Left lobe of liver (tissue), 2 donors: ENCODE measurements at places on chromosomes 6 and 20.

GRCh38 chr20:40294175-40294574 is 394.9 kb downstream of the MAFB start:
- DNase-seq = no peak

DNA sequence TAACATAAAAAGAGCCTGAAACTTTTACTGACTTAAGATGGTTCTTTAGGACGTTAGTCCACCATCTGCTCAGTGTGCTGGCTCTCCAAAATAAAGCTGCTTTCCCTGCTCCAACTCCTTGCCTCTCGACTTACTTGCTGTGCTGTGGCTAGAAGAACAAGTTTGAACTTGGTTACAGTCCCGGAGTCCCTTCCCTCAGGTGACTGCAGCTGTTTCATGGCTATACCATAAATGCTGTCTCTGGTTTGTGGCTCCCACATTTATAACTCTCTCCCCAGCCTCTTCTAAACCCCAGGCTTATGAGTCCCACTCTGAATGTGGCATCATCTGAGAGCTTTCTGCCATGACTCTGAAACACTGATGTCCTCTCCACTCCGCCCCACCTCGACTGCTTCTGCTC is 306.4 kb upstream of the PRND start:
- DNase-seq = no peak

DNA sequence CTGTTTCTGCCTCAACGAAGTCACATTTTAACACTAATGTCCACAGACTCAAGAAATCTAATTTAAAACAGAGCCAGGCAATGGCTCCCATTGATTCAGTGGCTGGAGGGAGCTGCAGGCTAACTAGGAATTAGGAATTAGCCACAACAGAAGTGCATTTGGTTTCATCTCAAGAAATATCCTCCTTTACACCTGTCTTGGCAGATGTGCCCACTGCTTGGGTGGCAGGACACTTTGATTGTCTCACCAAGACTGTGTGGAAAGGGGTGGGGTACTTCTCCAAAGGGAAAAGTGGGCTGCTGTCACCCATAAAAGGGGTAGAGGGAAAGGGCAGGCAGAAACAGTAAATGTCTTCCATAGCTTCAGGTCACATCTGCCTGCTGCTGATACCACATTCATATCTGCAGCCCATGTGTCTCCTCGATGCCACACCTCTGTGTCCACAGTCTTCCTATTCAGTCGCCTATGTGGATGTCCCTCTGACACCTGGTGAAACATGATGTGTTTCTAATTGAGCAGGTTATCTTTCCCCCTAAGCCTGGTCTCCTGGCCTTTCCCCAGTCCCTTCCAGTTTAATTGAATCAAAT is 10.9 kb upstream of the OSER1 start:
- no peak for DNase-seq

DNA sequence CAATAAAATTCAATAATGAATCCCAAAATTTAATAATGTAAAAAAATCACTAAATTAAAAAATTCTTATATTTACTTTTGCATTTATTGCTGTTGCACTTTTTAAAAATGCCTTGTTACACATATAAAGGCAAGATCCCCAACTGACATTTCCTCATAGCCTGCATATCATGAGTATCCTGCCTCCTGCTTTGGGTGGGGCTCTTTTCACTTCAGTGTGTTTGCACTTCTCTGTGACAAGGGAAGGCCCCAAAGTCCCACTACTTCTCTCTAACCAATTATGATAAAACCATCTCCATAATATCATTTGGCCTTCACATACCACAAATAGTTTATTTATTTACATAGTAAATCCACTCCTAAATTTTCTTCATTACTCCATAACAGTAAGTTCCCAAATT is 446.1 kb upstream of the MARCKS start:
- no peak for DNase-seq

DNA sequence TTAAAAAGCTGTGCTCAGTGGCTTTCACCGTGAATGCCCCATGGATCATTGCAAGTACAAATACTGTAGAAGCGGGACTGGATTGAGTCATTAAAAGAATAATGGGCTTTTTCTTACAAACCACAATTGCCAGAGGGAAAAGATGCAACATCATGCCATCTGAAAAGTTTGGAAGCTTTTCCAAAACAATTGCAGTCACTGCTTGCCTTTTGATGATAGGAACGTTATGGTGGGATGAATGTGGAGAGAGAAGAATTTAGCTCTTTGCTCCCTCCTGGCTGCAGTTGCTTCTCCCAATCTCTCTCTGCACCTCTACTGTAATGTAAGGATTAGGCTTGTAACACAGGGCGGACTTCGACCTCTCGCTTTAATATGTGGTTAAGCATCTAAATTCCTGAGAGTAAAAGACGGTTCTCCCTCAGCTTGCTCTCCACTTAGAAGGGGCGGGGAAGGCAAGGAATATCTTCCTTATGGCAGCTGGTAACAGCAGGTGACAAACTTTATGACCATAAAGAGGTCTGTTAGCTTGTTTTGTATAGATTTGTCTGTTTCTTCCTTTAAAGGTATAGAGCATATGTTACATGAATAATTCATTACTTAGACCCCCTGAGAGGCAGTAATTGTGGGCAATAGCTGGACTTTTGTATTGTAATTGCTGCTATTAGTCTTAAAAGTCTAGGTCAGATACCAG is 376.1 kb downstream of the UTRN start:
- DNase-seq = no peak

GRCh38 chr6:36491378-36491965 is 48.7 kb downstream of the KCTD20 start:
- no peak for DNase-seq

GRCh38 chr20:9616833-9617461 is 102.6 kb downstream of the LAMP5 start:
- DNase-seq = no peak

DNA sequence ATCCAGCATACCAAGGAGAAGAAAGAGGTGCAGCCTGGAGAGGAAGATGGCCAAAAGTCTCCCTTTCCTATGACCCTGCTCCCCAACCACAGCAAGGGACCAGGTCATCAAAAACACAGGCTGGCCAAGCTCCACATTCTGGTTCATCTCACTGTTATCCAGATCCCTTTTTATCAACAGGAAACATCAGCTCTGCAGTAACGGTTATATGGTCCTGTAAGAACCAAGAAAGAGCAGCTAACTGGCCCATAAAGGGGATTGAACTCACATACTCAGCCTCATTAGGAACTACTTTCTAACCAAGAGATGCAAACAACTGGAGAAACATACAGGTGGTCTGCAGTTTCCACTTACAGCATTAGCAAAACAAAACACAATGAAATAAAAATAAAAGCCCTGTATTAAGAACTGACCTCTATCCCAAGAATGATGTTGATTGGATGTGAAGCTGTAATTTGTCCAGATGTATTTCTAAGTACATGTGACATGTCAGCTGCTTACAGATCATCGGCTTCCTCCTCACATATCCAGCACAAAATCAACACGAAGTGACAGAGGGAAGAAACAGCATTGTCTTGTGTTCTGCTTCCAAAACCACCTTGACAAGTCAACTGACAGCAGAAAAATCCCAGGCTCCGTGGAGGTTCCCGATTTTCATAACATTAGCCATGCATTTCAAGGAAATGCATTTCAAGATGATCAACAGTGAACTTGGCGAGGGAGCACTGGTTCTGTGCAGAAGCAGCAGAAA is 557.2 kb upstream of the AGPAT4 start:
- DNase-seq = no peak

- DNase-seq = no peak
Observed at GRCh38 chr20:33670715-33671499, 3.3 kb downstream of the NECAB3 start.

DNA sequence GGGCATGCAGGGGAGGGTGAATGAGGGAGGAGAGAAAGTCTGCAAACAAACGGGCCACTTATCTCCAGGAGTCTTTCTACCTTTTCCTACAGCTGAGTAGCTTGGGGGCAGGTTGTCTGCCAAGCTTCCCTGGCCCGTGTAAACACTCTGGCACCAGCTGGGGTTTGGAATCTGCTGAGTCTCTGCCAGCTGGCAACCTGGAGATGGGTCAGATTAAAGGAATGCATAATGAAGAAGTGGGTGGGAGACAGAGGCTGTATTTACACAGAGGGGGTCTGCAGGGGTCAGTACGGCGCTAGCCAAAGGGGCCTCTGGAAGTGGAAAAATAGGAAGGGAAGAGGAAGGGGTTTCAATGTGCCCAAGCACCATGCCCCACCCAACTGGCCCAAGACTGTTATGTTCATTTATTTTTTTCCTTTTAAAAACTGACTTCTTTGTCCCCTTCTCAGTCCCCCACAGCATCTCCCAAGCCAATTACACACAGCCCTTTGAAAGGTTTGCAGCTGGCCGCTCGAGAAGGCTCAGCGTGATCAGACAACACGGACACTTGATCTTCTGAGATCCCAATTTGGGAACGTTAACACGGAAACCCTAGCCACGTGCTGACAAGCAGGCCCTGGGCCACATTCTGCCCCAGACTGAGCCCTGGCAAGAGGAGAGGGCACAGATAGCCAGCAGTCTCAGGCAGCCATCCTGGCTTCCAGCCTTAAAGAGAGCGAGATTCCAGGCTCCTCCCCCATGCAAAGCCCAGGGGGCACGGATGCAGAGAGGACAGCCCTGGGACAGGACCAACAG is 25.2 kb downstream of the TRAM2 start:
- DNase-seq = peak; percentile 91

DNA sequence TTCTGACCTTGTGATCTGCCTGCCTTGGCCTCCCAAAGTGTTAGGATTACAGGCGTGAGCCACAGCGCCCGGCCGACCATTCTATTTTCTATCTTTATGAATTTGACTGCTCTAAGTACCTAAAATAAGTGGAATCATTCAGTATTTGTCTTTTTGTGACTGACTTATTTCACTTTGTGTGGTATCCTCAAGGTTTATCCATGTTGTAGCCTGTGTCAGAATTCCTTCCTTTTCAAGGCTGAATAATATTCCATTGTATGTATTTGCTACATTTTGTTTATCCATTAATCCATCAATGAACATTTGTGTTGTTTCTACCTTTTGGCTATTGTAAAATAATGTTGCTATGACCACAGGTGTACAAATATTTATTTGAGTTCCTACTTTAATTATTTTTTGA is 4.9 kb upstream of the TJAP1 start:
- no peak for DNase-seq

DNA sequence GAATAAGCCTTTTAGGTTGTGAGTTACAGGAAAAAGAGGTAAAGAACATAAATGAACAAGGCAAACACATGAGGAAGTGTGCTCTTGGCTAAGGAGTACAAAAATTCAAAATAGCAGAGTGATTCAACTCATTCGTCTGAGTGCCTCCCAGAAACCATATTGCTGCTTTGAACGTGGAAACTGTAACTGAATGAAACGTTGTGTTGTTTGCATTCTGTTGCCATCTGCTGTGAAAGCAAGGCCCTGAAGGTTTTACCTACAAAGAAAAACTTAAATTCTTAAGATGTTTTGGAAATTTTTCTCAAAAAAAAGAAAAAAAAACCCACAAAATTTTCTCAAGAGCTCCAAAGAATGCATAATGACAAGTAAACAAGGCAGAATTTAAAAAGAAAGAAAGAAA is 375.4 kb upstream of the HS3ST5 start:
- DNase-seq = no peak

- DNase-seq = no peak
Observed at GRCh38 chr6:158006821-158007570, 25.3 kb downstream of the SYNJ2 start.

GRCh38 chr20:17066902-17067301 is 159.9 kb upstream of the PCSK2 start:
- DNase-seq = no peak

DNA sequence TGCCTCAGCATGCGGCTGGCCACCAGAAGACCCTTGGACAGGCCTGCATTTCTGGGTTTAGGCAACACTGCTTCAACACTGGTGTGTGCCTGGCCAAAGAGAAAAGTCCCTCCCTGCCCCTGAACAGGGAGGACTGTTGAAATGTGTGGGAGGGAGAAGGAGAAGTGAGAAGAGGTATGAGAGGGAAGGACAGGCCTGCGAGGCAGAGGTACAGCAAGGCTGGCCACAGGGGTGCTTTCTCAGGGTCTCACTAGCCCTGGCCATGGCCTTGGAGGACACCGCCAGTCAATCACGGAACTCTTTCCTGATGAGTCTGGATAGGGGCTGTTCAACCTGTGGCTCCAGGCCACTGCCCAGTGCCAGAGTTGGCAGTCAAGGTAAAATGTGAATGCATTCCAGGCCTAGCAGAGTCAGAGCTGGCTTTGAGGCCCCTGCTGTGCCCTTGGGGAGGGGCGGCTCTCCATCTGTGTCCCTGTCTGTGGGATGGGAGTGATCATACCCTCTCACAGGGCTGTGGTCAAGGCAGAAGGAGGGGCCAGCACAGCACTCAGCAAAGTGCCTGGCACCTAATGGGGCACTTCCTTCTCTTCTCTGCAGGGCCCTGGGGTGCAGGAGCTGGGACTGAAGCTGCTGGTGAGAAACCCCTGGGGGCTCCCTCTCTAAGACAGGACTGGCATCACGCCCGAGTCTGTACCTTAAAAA is 43.2 kb upstream of the CDH22 start:
- no peak for DNase-seq

- DNase-seq = no peak
Observed at GRCh38 chr20:52402950-52403349, 211.4 kb upstream of the ZFP64 start.

DNA sequence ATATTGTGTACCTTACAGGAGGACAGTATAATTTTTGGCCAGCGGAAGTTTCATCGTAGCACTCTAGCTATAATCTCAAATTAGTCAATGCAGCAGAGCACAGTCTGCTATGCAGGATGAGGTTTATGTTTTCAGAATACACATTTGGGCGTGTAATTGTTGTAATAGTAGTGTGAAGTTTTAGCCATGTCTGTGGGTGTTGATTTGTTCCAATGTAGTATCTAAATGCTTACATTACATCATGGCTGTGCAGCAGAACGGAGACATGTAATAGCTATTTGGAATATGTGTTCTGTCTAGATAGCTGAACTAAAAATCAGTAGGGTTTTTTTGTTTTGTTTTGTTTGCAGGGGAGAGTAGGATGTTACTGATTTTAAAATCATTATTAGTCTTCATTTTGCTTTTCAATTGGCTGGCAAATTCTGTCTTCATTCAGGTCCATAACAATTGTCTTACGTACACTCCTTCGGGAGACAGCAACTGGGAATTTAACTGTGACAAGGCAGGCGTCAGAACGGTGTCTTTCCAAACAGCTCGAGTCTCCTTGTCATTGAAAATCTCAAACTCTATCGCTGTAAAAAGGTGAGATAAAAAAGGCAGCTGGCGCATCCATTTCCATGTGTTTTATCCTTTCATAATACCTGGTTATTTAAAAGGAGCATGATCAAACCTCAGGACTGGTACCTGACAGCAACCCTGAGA is 65.1 kb upstream of the CDH4 start:
- no peak for DNase-seq

DNA sequence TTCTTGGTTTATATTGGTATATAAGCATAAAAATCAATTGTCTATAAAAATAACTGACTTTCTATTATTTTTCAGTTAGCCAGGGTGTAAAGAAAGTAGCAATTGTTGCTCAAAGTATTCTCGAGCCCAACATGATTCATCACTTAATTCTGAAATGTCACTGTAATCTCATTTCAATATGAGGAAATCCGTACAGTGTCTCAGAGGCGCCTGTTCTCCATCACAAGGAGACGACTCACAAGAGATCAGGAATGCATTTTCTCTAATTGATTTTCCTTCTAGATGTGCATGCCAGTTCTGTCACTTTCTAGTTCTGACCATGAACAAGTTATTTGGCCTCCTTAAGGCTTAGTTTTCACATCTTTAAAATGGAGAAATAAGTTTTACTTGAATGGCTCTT is 753.1 kb downstream of the MAFB start:
- no peak for DNase-seq
